GM18507 (cell line): ENCODE measurements at places on chromosomes 13 and 19.

DNA sequence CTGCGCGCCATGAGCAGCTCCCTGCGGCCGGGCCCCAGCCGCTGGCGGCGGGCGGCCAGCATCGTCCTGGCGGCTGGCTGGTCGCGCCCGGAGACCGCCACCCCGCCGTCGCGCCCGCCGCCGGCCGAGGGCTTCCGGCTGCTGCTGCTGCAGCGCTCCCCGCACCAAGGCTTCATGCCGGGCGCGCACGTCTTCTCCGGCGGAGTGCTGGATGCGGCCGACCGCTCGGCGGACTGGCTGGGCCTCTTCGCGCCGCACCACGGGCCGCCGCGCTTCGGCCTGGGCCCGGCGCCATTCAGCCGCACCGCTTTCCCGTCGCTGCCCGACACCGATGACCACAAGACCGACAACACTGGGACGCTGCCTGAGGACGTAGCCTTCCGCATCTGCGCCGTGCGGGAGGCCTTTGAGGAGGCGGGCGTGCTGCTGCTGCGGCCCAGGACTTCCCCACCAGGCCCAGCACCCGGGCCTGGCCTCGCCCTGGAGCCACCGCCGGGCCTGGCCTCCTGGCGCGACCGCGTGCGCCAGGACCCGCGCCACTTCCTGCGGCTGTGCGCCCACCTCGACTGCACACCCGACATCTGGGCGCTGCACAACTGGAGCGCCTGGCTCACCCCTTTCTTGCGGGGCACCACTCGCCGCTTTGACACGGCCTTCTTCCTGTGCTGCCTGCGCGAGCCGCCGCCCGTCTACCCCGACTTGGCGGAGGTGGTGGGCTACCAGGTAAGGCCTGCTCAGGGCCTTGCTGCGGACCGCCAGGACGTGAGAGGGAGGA, 518 bp downstream of the NUDT19 start:
- DNase-seq: no peak

DNA sequence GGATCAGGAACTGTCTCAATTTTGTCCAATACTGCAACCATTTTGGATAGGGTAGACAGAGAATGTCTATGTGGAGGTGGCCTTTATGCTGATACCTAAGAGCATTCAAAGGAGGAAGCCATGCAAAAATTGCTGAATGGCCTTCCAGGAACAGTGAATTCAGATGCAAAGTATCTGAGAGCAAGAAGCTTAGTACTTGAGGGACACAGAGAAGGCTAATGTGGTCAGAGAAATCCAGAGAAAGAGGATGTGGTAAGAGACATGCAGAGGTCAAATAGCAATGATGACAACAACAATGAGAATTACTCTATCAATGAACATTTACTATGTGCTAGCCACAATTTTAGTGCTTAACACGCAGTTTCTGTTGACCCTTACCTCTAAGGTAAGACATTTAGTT, 785.6 kb upstream of the KLHL1 start:
- no peak for DNase-seq

GRCh38 chr13:90547272-90547790, 800.2 kb upstream of the MIR17HG start:
- no peak for DNase-seq

DNA sequence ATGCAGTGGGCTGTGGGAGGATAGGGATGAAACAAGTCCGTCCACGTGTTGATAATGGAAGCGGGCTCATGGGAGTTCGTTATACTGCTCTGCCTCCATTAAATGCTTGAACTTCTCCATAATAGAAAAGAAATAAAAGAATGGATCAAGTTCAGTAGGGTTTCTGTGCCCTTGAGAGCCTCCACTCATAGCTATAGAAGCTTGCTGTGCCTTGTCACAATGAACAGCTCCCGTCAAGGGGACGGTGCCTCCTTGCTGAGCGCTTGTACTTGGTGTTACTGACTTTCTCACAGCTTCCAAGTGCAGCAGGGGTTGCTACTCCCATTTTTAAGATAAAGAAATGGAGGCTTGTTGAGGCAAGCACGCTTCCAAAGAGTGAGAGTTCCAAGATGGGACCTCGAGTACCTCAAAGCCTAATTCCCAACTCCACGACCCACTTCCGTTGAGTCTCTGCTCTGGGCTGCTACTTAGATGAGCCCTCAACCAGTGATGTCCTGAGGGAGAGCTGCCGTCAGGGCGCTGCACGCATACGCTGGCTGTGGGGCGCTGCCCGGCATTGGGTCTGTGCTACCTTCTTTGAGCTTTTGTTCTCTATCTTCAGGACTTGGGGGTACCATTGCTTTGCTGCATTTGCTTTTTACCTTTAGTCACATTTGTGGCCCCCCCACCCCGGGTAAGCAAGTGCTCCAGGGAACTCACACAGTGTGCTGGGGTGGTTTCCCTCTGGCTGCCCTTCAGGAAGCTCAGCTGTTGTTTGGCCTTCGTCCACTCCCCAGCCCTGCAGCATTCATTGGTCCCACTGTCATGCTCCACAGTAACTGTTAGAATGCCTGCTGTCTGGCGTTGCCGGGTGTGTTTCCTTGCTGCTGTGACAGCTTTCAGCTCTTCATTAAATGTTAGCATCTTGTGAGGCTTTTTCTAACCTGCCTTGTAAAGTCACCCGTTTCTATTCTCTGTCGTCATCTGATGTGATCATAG, 9.5 kb downstream of the SNRNP70 start:
- DNase-seq: no peak

GRCh38 chr13:74661851-74662250, 527.6 kb upstream of the KLF12 start:
- DNase-seq: no peak

DNA sequence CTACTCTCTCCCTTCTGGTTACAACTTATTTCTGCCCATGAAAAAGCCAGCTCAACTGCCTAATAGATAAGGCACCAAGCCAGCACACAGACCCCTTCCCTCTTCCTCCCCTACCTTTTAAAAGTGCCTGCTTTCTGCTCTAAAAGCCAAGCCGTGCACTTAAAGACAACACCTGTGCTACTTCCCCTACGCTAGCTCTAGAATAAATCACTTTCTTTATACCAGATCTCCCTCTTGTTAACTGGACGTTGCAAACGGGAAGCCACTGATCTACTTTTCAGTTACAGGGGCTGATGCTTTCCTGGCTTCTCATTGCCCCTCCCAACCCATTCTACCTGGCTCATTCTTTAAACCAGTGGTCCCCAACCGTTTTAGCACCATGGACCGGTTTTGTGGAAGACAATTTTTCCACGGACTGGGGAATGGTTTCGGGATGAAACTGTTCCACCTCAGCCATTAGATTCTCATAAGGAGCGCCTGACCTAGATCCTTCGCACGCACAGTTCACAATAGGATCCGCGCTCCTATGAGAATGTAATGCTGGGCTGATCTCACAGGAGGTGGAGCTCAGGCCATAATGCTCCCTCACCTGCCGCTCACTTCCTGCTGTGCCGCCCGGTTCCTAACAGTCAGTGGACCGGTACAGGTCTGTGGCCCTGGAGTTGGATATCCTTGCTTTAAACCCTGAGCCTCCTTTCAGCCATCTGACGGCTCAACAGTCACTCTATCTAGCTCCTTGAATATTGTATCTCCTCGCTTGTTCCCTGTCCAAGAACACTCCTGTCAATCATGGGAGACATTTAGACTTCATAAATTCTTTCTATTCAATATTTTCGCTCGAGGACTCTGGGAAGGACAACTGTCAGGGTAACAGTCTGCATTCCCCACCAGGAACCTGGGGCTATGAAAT, 841 bp upstream of the ZNF223 start:
- no peak for DNase-seq

GRCh38 chr13:50358231-50359040, 343.2 kb downstream of the KCNRG start:
- DNase-seq: no peak

GRCh38 chr19:18417250-18418028, 1.8 kb upstream of the SSBP4 start:
- DNase-seq: no peak

GRCh38 chr19:7360393-7360984, 11.8 kb downstream of the ARHGEF18 start:
- no peak for DNase-seq

GRCh38 chr19:35904311-35905068, 2.2 kb downstream of the HCST start:
- no peak for DNase-seq
